ENCODE measurements at places on chromosomes 3 and 15.

GRCh38 chr15:62601777-62602545 is 436.9 kb upstream of the C2CD4B start:
- DNase-seq = no peak

- no peak for DNase-seq
These were observed 125.1 kb upstream of the STT3B start for GRCh38 chr3:31407665-31408064.

DNA sequence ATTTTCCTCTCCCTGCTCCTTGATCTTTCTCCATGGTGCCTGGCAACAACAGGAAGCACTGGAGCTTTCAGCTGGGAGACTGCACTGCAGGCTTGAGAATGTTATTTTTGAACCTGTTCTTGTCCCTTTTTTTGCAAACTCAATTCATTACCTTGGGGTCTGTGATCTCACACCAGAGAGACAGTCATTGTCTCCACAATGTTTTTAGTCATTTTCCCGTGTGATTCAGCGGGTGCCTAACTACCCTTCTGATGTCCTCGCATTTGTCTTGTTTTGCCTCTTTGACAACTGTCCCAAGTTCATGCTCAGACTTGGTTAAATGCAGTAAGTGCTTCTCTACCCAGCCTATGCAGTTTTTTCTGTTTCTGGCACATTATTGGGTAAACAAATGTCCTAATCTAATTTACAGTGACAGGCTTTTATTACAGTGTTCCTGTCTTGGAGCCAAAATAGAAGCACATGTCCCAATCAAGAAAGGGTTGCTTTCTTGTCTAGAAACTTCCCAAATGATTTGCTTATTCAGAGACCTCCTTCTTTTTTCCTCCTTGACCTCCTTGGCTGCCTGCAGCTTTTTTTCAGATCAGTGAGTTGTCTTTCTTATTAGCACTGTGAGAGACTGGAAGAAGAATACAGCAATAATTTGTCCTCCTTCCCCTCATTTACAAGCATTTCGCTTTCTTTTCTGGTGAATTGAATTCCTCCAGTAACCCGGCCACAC is 162.4 kb downstream of the NSUN3 start:
- no peak for DNase-seq

GRCh38 chr15:70259640-70260508 is 162.2 kb upstream of the TLE3 start:
- no peak for DNase-seq

GRCh38 chr15:87089551-87089950 is 1009.9 kb downstream of the AGBL1 start:
- no peak for DNase-seq

GRCh38 chr3:44509393-44509921 is 32.0 kb upstream of the ZNF445 start:
- DNase-seq = no peak

GRCh38 chr3:125587039-125587648 is 8.2 kb downstream of the OSBPL11 start:
- DNase-seq = no peak

GRCh38 chr15:27361438-27361837 is 390.5 kb downstream of the GABRG3 start:
- no peak for DNase-seq

DNA sequence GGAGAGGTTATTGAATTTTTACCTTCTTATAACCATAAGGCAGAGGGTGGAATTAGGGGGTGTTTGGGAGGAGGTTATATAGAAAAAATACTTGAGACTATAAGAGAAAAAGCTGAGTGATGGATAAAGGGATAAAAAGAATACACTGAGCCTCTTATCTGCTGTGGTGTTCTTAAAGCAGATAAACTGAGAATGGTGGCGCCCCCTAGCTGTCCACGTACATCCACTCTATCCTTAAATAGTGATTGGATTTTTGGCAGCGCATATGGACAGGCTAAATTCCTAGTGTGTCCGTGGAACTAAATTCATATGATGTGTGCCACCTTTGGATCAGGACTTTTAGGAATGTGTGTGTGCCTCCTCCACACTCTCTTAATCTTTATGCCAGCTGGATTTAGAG is 121.1 kb downstream of the OXSM start:
- DNase-seq = peak; percentile 44

- no peak for DNase-seq
These were observed 354.5 kb upstream of the THBS1 start for GRCh38 chr15:39226169-39226937.

- no peak for DNase-seq
These were observed 127.8 kb downstream of the CHDH start for GRCh38 chr3:53718462-53718861.

- no peak for DNase-seq
These were observed 196.0 kb downstream of the SUCLG2 start for GRCh38 chr3:67458408-67458807.

Measured in stimulated activated CD4-positive, alpha-beta T cell treated with anti-CD3 and anti-CD28 coated beads, Interleukin-12 subunit alpha, Interleukin-12 subunit beta, amount 100 ng/mL, for 4 hours (primary cell).